NCI-H526 (cell line): ENCODE measurements at places on chromosomes 4 and X.

DNA sequence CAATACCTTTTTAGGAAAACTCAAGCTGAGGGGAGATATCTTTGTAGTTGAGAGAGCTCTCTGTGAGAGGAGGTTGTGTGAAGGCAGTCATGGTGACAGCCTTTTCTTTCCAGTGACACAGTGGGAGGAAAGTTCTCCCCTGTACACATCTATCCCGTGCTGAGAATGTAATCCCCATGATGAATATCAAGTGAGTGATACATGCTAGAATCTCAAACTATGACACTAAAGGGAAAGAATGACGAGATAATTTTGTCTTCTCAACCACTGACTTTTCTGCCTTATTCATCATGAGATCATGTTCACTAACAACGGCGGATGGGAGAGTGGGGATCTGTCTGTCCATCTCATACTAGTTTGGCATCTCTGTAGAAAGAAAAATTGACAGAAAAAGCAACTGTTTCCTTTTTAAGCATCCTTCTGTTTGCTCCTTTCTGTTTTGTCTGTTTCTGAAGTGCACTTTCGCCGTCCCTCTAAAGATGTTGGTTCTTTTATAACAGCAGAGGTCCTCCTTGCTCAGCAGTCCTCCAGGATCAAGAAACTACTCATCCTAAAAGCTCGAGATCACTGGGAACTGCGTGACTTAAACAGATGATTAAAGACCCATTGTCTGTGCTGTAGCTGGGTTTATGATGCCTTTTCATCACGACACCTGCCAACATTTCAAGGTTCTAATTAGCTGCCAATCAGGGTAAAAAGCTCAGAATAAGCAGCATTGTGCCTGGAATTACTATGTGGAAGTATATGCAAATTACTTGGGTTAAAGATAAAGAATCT lies 137.6 kb downstream of the DCK start:
- peak; percentile 13 for DNase-seq

DNA sequence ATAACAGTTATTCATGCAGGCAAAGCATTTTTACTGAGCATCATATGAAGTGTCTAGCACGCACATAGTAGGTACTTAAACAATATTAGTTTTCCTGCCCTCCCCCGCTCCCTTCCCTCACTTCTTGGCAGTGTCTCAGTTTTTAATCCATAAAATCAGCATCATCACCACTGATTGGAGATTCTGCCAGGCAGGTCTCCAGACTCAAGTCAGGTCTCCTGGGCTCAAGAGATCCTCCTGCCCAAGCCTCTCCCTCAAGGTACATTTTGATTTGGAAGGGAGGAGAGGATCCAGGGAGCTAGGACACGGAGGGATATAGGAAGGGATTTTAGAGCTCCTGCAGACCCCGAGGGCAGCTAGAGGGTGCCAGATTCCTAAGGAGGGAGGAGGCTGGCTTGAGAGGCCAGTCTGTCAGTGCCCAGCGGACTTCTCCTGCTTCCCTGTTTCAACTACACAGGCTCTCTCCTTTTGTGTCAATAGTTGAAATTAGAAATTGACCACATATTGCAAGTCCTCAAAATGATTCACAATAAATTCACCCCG lies 4.4 kb upstream of the FAT1 start:
- DNase-seq, result peak; percentile 6

DNA sequence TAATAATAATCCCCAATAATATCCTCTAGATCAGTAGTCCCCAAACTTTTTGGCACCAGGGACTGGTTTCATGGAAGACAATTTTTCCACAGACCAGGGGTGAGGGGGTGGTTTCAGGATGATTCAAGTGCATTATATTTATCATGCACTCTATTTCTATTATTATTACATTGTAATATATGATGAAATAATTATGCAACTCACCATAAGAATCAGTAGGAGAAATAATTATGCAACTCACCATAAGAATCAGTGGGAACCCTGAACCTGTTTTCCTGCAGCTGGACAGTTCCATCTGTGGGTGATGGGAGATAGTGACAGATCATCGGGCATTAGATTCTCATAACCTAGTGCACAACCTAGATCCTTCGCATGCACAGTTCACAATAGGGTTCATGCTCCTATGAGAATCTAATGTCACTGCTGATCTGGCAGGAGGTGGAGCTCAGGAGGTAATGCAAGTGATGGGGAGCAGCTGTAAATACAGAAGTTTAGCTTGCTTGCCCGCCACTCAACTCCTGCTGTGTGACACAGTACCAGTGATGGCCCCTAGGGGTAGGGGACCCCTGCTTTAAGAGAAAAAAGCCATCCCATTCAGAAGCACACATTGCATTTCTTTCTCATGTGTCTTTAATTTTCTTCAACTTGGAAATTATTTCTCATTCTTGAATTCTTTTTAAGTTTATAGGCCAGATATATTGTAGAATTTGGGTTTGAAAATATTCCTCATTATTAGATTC lies 16.0 kb upstream of the SH3RF1 start:
- DNase-seq, result no peak

DNA sequence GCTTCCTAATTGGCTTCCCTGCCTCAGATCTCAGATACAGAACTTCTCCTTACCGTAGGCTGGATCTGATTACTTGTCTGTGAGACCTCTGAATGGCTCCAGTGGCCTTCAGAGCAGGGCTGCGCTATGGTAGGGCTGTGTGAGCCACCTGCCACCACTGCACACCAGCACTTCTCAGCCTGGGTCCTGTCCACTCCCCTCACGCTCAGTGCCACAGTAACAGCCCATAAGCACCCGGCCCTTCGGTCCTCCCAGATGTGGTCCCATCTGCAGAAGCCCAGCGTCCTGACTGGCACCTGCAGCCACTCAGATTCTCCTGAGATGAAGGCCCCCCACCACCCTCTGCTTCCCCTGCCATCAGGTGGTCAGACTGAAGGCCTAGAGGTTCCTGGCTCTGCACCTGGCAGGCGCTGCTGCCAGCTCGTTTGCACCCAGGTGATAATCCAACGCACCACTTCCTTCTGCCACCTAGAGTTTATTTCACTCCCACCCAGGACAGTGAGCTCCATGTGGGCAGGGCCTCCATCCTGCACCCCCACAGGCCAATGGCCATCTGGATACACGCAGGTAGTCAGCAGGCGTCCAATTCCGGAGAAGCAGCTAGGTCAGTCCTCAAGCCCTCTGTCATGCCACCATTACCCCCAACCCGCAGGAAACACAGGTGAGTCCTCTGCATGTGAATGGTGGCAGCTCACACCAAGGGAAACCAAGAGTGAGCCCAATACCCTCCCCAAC lies 5.4 kb downstream of the WDR1 start:
- DNase-seq, result no peak

- no peak for DNase-seq
Observed at GRCh38 chr4:6278801-6279197, 9.1 kb downstream of the WFS1 start.

GRCh38 chrX:136954930-136955329 lies 74.4 kb upstream of the RBMX start:
- peak; percentile 12 for DNase-seq

DNA sequence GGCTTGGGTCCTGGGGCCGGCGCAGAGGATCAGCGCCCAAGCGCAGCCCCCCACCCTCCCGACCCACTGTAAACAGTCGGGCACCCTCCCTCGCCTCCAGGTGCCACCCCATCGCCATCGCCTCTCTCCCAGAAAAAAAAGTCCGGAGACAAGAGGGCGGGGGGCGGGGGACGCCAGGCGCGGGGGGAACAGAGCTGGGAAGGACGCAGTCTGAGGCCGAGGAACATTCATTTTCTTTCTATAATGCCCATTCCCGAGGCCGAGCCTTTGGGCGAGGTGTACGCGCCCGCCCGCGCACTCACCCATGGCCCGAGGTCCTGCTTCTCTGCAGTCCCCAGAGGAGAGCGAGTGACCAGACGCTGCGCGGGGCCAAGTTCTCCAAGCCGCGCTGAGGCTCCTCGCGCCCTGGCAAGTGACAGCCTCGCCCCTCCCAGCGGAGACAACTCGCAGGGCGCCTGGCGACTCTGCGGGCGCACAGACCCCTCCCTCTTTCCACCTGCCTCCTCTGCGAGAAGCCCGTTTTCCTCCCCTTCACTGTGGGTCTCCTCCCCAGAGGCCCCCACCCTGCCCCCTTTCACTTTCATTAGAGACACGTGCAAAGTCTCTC lies 63.5 kb upstream of the WDR17 start:
- DNase-seq, result peak; percentile 36

- DNase-seq, result no peak
Observed at GRCh38 chr4:7108660-7109059, 40.8 kb upstream of the GRPEL1 start.

GRCh38 chrX:132491191-132491590 lies 2.4 kb upstream of the MBNL3 start:
- peak; percentile 37 for DNase-seq

DNA sequence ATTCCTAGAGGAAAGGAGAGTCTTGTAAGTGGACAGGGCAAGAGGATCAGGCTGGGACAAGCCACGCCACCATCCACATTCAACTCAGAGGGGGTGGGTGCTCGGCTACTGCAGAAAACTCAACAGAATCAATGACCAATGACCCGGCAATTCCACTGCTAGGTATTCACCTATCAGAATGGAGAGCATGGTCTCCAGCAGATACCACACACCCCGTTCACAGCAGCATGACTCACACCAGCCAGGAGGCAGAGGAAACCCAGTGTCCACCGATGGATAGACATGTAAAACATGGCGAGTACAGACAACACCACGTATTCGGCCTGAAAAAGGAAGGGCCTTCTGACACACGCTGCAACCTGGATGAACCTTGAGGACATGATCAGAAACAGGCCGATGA lies 175.9 kb downstream of the AFAP1 start:
- no peak for DNase-seq

GRCh38 chr4:42445038-42445437 lies 47.8 kb downstream of the SHISA3 start:
- DNase-seq, result no peak

GRCh38 chr4:123096038-123096437 lies 173.6 kb upstream of the NUDT6 start:
- peak; percentile 36 for DNase-seq

DNA sequence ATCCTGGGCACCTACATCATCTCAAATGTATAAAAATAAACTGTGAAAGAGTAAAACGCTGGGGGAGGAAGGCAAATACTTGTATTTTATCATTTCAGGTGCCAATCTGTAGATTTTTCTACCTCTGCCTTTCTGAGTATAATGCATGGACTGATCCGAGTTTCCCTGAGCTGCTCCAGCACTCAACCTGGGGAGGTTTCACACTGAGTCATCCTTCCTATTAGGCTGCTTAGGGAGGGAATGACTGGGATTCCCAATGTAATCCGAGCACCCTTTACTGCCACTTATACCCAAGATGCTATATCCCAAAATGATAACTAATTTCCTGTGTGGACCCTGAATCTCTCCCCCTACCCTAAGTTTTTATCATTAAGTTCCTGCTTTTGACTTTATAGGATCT lies 126.6 kb downstream of the HNRNPD start:
- DNase-seq, result no peak

DNA sequence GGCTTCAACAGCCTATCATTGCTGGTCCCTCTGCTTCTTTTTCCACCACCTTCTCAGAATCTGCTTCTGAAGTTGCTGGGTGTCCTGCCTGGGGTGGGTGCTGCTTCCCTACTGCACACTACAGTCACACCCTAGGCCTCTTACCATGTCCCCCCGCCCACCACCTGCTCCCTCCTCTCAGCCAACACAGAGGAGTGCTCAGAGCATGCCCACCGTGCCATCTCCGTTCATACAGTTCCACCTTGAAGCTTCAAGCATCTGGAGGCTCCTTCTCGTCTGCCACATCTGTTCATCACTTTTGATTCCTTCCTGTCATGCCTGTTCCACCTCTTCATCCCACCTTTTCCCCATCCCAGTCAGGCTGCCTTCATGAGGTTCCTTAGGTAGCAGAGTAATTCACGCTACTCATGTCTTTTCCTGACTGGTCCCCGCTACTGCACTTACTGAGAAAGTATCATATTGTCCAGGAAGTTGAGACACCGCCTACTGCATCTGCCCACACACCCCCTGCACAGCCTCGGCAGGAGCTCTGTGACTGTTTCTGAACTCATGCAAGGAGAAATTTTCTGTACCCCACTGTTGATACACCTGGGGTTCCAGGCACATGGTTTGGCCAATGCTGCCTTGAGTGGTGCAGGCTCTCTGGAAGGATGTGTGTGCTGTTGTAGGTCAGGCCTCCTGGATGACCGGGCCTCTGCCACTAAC lies 39.5 kb downstream of the HADH start:
- DNase-seq, result no peak

DNA sequence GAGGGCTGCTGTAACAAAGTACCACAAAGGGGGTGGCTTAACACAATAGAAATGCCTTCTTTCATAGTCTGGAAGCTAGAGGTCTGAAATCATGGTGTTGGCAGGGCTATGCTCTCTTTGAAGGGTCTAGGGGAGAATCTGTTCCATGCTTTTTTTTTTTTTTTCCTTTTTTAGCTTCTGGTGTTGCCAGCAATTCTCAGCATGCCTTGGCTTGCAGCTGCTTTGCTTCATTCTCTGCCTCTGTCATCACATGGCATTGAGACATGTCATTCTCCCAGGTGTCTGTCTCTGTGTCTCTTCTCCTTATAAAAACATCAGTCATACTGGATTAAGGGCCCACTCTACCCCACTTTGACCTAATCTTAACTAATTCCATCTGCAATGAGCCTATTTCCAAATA lies 78.6 kb upstream of the BOD1L1 start:
- no peak for DNase-seq

DNA sequence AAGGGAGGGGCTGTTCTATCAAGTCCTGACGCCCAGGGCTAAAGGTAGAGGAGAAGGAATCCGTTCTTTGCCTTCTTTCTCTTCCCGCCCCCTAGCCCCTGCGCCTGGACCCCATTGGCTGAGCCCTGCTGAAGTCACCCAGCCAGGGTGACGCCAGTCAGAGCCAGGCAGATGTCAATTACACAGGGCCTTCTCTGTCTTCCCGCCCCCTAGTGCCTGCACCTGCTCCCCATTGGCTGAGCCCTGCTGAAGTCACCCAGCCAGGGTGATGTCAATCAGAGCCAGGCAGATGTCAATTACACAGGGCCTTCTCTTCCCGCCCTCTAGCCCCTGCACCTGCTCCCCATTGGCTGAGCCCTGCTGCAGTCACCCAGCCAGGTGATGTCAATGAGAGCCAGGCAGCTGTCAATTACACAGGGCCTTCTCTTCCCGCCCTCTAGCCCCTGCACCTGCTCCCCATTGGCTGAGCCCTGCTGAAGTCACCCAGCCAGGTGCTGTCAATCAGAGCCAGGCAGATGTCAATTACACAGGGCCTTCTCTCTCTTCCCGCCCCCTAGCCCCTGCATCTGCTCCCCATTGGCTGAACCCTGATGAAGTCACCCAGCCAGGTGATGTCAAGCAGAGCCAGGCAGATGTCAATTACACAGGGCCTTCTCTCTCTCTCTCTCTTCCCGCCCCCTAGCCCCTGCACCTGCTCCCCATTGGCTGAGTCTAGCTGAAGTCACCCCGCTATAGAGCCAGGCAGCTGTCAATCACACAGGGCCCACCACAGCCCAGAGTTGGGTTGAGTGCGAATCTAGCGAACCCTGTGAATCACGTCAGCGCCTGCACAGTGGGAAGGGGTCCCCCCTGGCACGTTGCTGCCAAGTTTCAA lies 46.4 kb downstream of the ASMT start:
- DNase-seq, result no peak
